ENCODE measurements at places on chromosomes 16 and 17. TPM values are rescaled to one million over a fixed set of nuclear protein-coding genes. Genes with fewer than 3 reads are reported as not detected.

ORC6 gene
- total RNA-seq: 2.5 TPM

DNA sequence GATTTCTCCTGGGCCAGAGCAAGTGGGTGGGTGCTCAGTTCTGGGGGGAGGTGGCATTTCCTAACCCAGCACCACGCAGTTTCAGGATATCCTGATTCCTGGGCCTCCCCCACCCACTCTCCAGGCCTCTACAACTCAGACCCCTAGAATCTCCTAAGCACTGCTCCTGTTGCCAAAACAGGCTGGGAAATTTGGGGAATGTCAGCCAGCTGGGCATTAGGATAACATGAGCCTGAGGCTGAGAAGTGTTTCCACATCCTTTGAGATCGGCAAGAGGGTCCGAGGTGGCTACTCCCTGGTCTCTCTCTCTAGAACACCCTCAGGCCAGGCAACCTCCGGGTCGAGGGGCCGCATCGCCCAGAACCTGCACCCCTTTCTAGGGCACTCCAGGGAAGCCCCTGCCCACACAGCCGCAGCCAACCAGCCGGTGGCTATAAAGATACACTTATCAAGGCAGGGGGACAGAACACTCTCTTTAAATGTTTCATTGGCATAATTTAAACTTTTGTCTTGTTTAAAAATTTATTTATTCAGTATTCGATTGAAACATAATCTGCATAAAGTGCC, 23.6 kb downstream of the TBC1D16 start:
- DNase-seq: no peak

DNA sequence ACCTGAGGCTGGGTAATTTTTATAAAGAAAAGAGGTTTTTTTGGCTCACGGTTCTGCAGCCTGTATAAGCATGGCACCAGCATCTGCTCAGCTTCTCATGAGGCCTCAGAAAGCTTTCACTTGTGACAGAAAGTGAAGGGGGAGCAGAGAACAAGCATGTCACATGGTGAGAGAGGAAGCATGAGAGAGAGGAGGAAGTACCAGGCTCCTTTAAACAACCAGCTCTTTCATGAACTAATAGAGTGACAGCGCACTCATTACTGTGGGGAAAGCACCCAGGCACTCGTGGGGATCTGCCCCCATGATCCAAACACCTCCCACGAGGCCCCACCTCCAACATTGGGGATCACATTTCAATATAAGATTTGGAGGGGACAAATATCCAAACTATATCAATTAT, 86.8 kb downstream of the USP32 start:
- DNase-seq: peak; percentile 69

DNA sequence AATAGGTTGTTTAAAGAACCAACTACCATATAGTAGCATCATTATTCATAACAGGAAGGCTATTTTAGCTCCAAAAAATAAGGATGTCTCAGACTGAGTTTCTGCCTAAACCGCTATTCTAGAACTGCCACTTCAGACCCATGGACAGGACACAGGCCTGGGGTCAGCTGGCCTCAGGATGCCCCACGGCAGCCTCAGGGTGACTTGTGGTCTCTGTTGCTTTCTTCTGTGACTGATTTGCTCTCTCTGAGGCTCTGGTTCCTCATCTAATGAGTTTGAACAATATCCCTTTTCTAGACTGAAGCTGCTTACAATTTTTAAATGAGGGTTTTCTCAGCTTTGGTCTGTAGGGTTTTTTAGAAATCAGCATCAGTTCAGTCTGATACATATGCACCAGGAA, 31.8 kb upstream of the IRF8 start:
- no peak for DNase-seq

GRCh38 chr17:79979816-79980215, 55.9 kb downstream of the TBC1D16 start:
- peak; percentile 26 for DNase-seq

DNA sequence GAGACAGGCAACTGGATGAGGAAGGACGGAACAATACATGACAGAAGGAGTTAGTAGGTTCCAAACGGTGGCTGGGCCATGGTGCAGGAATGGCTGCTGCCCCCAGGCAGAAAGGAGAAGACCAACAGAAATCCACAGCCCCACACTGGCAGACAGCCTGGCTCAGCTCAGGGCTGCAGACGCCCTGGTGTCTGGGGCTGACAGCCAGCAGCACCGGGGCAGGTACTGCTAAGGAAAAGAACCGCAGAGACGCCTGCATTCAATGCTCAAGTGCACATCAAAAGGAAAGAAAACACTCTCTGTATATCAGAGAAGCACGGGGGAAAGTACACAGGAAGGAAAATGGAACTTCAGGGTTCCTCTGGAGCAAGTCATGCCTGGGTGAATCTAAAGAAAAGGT, 53.4 kb downstream of the GAS7 start:
- no peak for DNase-seq

DNA sequence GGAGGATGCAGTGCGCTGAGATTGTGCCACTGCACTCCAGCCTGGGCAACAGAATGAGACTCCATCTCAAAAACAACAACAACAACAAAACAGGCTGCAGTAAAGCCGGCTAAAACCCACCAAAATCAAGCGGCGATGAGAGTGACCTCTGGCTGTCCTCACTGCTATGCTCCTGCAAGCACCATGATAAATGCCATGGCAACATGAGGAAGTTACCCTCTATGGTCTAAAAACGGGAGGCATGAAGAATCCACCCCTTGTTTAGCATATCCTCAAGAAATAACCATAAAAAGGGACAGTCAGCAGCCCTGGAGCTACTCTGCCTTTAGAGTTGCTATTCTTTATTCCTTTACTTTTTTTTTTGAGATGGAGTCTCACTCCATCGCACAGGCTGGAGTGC, 8.4 kb upstream of the LGALS3BP start:
- DNase-seq: peak; percentile 33

SMPD3 gene
- total RNA-seq: 0.38 TPM

NRN1L gene
- total RNA-seq: 0.54 TPM

CLEC3A gene
- total RNA-seq: not detected

TOM1L1 gene
- total RNA-seq: 10.5 TPM

- no peak for DNase-seq
Measured at GRCh38 chr16:60748366-60748765, 1287.9 kb downstream of the CDH8 start.

DNA sequence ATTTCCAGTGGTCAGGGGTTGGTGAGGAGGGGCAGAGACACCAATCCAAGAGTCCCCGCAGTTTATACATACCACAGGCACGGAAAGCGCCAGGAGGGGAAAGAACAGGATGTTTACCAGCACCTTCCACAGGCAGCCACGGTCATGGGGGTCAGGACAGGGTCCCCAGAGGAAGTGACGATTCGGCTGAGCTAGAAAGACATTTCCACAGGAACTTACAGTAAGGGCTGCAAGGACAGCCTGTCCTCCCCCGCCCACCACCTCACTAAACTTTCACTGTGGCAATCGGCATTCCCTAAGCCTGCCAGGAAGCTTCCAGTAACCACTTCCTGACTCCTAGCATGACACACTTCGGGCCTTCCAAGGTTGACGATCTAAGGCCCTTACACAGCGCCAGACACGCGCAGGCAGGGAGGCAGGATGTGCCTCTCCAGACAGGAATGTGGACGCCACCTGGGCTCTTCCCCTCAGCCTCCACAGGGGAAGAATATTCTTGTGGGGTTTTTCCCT, 1.2 kb upstream of the MT2A start:
- peak; percentile 85 for DNase-seq

- no peak for DNase-seq
Measured at GRCh38 chr17:21772321-21772720, 80.0 kb downstream of the KCNJ18 start.

- no peak for DNase-seq
Measured at GRCh38 chr17:53409588-53409987, 413.1 kb upstream of the KIF2B start.

DNA sequence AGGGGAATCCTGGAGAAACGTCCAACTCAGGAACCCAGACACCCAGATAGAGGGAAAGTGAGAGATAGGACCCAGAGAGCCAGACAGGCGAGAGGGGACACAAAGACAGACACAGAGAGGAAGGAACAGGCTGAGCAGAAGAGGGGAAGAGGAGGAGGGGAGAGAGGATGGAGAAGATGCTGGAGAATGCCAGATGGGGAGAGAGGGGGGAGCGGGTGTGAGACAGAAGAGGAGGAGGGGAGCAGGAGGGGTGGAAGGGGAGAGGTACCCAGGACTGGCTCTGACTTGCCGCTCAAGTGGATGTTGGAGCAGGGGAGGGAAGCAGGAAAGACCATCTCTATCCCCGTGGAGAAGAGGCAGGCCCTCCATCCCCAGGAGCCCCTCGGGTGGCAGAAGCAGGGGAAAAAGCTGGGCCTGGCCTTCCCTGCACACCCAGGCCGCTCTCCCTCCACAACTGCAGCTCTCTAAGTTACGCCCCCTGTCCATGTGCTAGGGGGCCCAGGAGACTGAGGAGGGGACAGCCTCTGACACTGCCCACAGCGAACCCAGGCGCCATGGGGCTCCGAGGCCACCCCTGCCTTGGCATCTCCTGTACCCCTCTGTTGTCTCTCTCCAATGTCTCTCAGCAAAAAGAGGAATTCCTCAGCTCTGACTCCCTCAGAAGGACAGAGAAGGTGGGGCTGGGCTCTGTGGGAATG, 4.8 kb downstream of the PPP1R9B start:
- DNase-seq: peak; percentile 13

PSMD11 gene
- total RNA-seq: 57.0 TPM

TBC1D26 gene
- total RNA-seq: not detected

DNA sequence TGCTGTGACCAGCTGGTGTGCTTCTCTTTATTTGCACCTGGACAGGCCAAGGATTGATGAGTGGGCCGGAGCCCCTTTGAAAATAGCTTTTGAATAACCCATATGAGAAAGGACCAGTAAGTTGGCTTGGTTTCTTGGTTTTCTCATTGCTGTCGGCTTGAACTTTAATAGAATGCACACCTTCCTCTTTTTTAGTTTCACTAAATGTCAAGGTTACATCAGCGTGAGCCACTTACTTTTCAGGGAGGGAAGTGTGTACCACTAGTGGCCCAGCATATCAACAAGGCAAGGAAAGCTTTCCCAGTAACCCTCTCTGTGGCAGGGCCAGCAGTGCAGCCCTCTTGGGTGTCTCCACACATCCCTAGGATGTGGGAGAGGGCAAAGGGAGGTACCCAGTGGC, 433.3 kb downstream of the CA10 start:
- no peak for DNase-seq

DNA sequence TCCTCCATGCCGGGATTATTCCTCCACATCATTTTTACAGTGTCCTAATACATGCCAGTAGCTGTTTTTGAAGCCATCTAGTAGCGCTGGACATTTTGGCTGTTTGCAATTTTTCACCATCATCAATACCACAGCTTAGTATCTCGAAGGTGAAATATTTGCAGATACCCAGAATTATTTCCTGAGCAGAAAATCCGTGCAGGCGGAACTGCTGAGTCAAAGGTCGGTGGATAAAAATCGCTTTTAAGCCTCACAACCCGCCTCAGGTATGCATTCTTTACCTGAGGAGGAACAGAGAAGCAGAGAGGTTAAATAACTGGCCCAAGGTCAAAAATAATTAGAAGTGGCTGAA, 584 bp upstream of the TNRC6A start:
- DNase-seq: no peak

- no peak for DNase-seq
Measured at GRCh38 chr16:15846510-15846909, 10.3 kb downstream of the MYH11 start.

DNAH17 gene
- not detected for total RNA-seq

SECTM1 gene
- 4.9 TPM for total RNA-seq

DNA sequence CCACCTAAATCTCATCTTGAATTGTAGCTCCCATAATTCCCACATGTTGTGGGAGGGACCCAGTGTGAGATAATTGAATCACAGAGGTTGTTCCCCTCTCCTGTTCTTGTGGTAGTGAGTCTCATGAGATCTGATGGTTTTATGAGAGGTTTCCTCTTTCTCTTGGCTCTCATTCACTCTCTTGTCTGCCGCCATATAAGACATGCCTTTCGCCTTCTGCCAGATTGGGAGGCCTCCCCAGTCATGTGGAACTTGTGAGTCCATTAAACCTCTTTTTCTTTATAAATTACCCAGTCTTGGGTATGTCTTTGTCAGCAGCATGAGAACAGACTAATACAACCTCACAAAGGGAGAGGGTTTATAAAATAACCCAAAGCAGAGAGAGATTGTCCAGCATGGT, 367.4 kb downstream of the SNX29 start:
- DNase-seq: no peak

DNA sequence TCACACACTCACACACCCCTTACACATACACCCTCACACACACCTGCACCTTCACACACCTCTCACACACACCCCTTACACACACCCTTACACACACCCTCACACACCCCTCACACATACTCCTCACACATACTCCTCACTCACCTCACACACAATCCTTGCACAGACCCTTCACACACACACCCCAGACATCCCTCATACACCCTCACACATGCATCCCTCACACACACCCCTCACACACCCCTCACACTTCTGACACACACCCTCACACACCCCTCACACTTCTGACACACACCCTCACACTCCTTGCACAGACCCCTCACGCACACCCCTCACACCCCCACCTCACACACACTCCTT, 23.9 kb downstream of the C17orf67 start:
- no peak for DNase-seq

- no peak for DNase-seq
Measured at GRCh38 chr17:32862940-32863339, 14.0 kb downstream of the MYO1D start.

TBX6 gene
- 0.51 TPM for total RNA-seq

ASPA gene
- 3.8 TPM for total RNA-seq

GRCh38 chr17:19946921-19947320, 30.7 kb downstream of the AKAP10 start:
- DNase-seq: no peak

Measured in Right ventricle myocardium inferior (tissue), 1 donor.